ENCODE measurements at places on chromosomes 6 and 20. TPM values are rescaled to one million over a fixed set of nuclear protein-coding genes. Genes with fewer than 3 reads are reported as not detected.

Gene ENPP4
- 9.1 TPM for total RNA-seq

Gene NXT1
- total RNA-seq, result 30.9 TPM

Gene PAK5
- not detected for total RNA-seq

Gene POLR1H
- total RNA-seq, result 32.8 TPM

Gene KCNK5
- 2.9 TPM for total RNA-seq

Gene TNFRSF6B
- total RNA-seq, result 0.83 TPM

Gene BNIP5
- not detected for total RNA-seq

Gene OPRM1
- total RNA-seq, result 0.14 TPM

Gene GATA5
- total RNA-seq, result 3.5 TPM

Gene ZGPAT
- 19.0 TPM for total RNA-seq

Gene TNF
- not detected for total RNA-seq

Gene PTGIS
- 156 TPM for total RNA-seq

Gene NKX2-2
- not detected for total RNA-seq

Gene ANKRD66
- not detected for total RNA-seq

Gene MANEA
- 12.4 TPM for total RNA-seq

- no peak overlapping the region for H3K27ac ChIP-seq
- no peaks in the 10 kb centered on the region for H3K27me3 ChIP-seq
These were observed 231.3 kb downstream of the ERMARD start for GRCh38 chr6:169982461-169983386.

GRCh38 chr6:154993026-154993425 lies 2.1 kb upstream of the TIAM2 start:
- no peaks in the 10 kb centered on the region for H3K27me3 ChIP-seq
- H3K4me3 ChIP-seq, result no peak overlapping the region
- H3K4me1 ChIP-seq, result peaks cover 5% of the 10 kb centered on the region
- DNase-seq, result no peak

DNA sequence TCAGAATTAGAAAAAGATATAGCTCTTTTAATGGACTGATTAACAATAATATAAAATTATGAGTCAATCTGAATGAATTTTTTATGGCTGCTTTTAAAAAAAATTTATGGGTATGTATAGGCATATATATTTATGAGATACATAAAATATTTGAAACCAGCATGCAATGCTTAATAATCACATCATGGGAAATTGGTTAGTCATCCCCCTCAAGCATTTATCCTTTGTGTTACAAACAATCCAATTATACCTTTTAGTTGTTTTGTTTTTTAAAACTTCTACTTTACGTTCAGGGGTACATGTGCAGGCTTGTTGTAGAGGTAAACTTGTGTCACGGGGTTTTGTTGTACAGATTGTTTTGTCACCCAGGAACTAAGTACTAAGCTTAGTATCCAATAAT lies 63.4 kb upstream of the HMGCLL1 start:
- H3K27me3 ChIP-seq, result no peaks in the 10 kb centered on the region
- H3K4me3 ChIP-seq, result no peak overlapping the region
- no peaks in the 10 kb centered on the region for H3K36me3 ChIP-seq
- H3K4me1 ChIP-seq, result no peaks in the 10 kb centered on the region
- no peak overlapping the region for H3K27ac ChIP-seq

- no peak overlapping the region for H3K27ac ChIP-seq
- no peaks in the 10 kb centered on the region for H3K27me3 ChIP-seq
- no peak overlapping the region for H3K4me3 ChIP-seq
- no peaks in the 10 kb centered on the region for H3K4me1 ChIP-seq
- H3K36me3 ChIP-seq, result no peaks in the 10 kb centered on the region
- DNase-seq, result no peak
These were observed 144.3 kb downstream of the GRIK2 start for GRCh38 chr6:101537753-101538316.

GRCh38 chr6:63663147-63663955 lies 27.7 kb downstream of the PHF3 start:
- H3K27me3 ChIP-seq, result no peaks in the 10 kb centered on the region
- H3K4me3 ChIP-seq, result no peak overlapping the region
- no peak overlapping the region for H3K27ac ChIP-seq
- no peak for DNase-seq
- H3K4me1 ChIP-seq, result peaks cover 13% of the 10 kb centered on the region
- H3K36me3 ChIP-seq, result no peaks in the 10 kb centered on the region

- DNase-seq, result no peak
- no peaks in the 10 kb centered on the region for H3K4me1 ChIP-seq
- no peaks in the 10 kb centered on the region for H3K27me3 ChIP-seq
- no peak overlapping the region for H3K4me3 ChIP-seq
- no peak overlapping the region for H3K27ac ChIP-seq
- H3K36me3 ChIP-seq, result no peaks in the 10 kb centered on the region
These were observed 39.3 kb upstream of the C20orf144 start for GRCh38 chr20:33622705-33623365.

DNA sequence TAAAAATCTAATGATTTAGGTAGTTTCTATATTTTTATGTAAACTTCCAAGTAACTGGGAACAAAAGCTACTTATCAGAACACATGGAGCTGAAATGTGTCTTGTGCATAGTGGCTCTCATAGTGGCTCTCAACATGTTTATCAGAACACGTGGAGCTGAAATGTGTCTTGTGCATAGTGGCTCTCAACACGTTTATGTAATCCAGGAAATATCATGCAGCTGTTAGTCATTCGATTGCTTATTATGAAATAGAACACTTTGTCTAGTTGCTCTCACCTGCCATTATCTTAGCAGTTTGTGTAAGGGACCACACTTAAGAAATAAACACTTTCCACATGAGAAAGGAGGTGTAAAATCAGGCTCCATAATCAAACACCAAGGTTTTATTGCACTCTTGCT lies 119.2 kb upstream of the ASCC3 start:
- H3K4me1 ChIP-seq, result no peaks in the 10 kb centered on the region
- H3K27ac ChIP-seq, result no peak overlapping the region
- H3K4me3 ChIP-seq, result no peak overlapping the region
- DNase-seq, result no peak
- no peaks in the 10 kb centered on the region for H3K27me3 ChIP-seq

DNA sequence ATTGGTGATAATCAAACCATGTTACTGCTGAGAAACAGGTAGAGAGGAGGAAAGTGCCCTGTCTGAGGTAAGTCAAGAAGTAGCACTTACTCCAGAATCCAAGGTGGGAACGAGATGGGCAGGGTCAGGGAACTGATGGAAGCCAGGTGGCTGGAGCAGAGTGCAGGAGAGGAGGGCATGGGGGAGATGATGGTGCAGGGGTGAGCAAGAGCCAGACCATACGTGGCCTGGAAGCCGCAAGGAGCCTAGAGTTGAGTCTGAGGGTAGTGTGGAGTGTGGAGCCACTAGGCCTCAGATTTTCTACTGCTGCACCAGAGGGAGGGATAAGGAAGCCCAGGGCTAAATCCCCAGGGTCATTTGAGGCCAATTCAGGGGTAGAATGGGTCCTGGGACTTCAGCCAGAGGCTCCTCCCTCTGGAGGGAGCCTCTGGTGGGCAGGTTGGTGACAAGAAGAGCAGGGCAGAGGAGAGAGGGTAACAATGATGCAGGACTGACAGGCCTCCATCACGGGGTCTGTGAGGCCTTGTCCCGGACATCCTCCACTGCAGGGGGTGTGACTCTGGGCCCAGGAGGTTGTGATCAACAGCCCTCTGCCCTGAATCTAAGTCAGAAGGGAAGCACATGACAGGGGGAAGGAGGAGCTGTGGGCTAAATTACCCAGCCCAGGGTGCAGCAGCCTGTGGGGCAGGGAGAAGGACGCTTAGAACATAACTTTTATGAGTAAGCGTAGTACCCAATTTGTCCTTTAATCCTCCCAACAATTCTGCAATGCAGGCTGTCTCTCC lies 28.7 kb downstream of the COX4I2 start:
- H3K27me3 ChIP-seq, result no peaks in the 10 kb centered on the region
- no peak for DNase-seq
- H3K4me3 ChIP-seq, result no peak overlapping the region

- H3K4me3 ChIP-seq, result no peak overlapping the region
- H3K27me3 ChIP-seq, result no peaks in the 10 kb centered on the region
- no peaks in the 10 kb centered on the region for H3K36me3 ChIP-seq
- no peak for DNase-seq
These were observed 15.9 kb upstream of the ADGRF1 start for GRCh38 chr6:47057830-47058540.

GRCh38 chr6:146028252-146028795 lies 538 bp upstream of the GRM1 start:
- H3K4me3 ChIP-seq, result no peak overlapping the region
- no peaks in the 10 kb centered on the region for H3K4me1 ChIP-seq
- peaks cover 21% of the 10 kb centered on the region for H3K27me3 ChIP-seq
- no peaks in the 10 kb centered on the region for H3K36me3 ChIP-seq

DNA sequence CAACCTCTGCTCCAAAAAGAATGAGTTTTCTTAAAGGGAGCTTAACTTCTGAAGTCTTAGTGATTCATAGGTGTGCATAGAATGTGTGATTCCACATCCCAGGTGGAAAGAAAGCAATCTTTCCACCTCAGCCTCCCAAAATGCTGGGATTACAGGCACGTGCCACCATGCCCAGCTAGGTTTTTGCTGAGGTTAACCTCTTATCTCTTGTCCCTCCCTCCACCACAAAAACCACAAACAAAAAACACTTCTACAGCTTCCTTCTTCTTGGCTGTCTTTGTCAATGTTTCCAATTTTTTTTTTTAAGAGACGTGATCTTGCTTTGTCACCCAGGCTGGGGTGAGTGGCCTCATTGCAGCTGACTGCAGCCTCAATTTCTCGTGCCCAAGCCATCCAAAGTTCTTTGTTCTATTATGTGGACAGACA lies 8.1 kb upstream of the CSE1L start:
- no peaks in the 10 kb centered on the region for H3K4me1 ChIP-seq
- H3K27ac ChIP-seq, result no peak overlapping the region
- H3K4me3 ChIP-seq, result no peak overlapping the region
- H3K27me3 ChIP-seq, result no peaks in the 10 kb centered on the region

DNA sequence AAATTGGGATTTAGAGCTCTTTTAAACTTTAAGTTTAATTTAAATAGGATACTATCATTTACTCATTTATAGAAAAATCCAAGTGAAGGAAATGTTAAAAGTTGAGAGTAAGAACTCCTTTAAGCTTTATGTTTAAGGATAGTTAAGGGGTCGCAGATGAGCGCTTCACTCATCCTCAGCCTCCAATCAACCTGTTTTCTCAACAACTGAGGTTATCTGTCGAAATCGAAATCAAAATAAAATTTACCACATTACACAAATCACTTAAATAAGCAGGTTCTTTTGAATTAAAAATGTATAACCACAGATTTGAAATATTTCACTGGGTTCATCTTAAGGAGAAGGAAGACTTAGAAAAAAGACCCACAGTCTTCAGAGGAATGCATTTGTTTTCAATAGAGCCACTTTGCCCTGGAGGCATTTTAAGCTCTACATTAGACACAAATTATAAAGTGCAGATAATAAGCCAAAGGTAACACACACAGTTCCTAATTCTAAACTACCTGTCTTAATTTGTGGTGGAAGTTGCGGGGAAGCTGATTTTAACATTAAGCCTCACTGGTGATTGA lies 5.5 kb downstream of the PAX1 start:
- peaks cover 41% of the 10 kb centered on the region for H3K27me3 ChIP-seq
- DNase-seq, result no peak
- H3K27ac ChIP-seq, result no peak overlapping the region
- H3K4me3 ChIP-seq, result no peak overlapping the region
- no peaks in the 10 kb centered on the region for H3K36me3 ChIP-seq

DNA sequence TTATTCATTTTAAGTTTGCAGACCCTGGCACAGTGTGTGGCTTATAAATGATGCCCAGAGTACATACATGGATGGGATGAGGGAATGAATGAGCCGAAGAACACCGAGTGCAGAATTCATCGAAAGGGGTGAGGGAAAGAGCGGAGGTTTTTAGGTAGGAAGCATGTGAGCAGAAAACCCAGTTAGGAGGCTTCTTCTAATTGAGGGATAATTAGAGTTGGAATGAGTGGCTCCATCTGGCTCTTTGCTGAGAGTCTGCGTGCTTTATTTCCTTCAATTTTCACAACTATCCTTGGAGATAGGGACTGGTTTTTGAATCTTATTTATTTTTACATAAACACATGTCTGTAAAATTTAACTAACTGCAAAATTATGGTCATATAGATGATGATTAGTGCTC lies 150.7 kb downstream of the DOK5 start:
- H3K36me3 ChIP-seq, result no peaks in the 10 kb centered on the region
- DNase-seq, result no peak
- no peak overlapping the region for H3K27ac ChIP-seq

DNA sequence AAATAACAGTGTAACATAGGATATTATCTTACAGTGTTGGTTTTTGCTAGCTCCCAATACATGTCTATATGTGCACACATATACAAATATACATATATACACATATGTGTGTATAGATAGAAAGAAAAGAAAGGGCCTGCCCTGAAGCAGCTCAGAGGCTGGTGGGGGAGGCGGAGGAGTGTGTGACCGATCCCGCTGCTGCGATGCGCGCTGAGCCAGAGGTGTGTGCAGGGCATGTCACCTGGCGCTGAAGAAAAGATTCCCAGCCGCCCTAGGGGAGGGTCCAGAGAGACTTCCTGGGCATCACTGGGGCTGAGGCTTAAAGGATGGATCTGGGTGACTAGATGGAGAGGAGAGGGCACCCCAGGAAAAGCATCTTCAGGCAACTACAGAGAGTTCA lies 110.2 kb downstream of the FAM50B start:
- no peaks in the 10 kb centered on the region for H3K27me3 ChIP-seq
- DNase-seq, result no peak
- no peak overlapping the region for H3K27ac ChIP-seq
- no peaks in the 10 kb centered on the region for H3K4me1 ChIP-seq

- no peak overlapping the region for H3K4me3 ChIP-seq
- H3K4me1 ChIP-seq, result peaks cover 6% of the 10 kb centered on the region
- H3K36me3 ChIP-seq, result no peaks in the 10 kb centered on the region
- DNase-seq, result no peak
- H3K27ac ChIP-seq, result peak overlapping the region; percentile 55
These were observed 242.1 kb downstream of the DLL1 start for GRCh38 chr6:170048615-170049256.

DNA sequence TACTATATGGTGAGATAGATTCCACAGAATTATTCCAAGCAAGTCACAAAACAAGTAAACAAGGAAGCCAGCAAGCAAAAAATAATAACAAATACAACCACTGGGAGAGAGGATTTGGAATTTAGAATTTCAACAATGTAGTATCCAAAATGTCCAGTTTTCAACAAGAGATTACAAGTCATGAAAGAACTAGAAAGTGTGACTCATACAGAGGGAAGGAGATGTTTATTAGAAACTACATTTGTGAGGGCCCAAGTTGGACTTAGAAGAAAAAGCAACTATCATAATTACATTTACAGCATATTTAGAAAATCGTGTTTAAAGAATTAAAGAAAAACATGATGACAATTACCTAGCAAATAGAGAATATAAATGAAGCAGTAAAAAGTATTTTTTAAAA lies 494.6 kb upstream of the ID4 start:
- no peak overlapping the region for H3K4me3 ChIP-seq
- DNase-seq, result no peak
- H3K36me3 ChIP-seq, result no peaks in the 10 kb centered on the region
- no peaks in the 10 kb centered on the region for H3K27me3 ChIP-seq
- no peak overlapping the region for H3K27ac ChIP-seq

All from uterus (tissue), 4 donors.